AG09309 (cell line): ENCODE measurements at places on chromosomes 4 and X.

- no peak for DNase-seq
Measured at GRCh38 chr4:25878676-25879075, 15.9 kb upstream of the SEL1L3 start.

DNA sequence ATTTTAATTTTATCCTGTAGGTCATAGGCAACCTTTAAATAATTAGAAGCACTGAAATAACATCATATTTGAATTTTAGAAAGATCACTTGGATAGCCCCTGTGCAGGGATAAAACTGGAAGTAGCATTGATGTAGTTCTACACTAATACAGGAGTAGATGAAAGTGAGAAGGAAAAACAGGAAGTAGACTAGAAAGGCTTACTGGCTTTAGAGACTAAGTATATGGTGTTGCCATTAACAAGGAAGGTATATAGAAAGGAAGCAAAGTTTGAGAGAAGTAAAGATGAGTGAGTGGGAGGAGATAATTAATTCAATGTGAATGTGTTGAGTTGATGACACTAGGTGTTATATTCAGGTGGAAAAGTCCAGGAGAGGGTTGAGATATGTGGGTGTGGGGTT lies 73.1 kb upstream of the EPGN start:
- no peak for DNase-seq

- no peak for DNase-seq
Measured at GRCh38 chr4:80631861-80632260, 296.3 kb downstream of the CFAP299 start.

DNA sequence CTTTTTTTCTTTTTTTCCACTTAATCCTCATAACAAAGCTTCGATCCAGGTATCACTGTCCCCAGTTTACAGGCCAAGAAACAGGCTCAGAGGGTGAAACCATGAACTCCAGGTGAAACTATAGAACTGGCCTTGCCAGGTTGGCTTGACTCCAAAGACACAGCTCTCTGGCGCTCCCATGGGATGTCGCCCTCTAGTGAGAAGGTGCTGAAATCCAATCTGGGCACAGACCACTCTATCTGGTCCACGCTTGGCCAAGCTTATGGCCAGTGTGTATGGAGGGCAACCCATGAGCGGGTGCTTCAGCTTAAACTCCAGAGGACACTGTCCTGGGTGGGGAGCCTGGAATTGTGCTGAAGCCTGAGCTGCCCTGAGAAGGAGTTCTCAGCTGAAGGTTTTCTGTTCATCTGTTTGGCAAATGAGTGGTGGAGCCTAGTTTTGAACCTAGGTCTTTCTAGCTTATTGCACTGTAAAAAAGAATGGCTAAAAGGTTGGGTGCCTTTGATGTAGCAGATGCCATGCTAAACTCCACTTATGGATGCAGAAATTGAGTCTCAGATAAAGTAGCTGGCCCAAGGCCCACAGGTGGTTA lies 70.5 kb downstream of the SEL1L3 start:
- no peak for DNase-seq

DNA sequence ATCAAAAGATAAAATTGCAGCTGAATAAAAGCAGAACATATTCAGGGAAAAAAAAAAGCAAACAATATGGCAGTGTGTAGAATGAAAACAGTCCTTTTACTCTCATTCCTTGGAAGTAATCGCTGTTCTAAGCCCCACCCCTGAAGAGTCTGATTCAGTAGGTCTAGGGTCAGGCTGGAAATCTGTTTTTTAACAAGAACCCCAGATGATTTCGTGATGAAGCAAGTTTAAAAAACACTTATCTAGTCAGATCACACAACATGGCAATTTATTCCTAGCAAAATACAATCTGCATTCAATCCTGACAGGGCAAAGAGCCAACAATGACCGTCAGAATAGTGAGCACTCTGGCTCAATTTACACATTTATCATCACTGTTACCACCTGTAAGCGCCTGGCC lies 16.1 kb downstream of the FAM120C start:
- no peak for DNase-seq
